ENCODE measurements at places on chromosomes 1 and 21. TPM values are rescaled to one million over a fixed set of nuclear protein-coding genes. Genes with fewer than 3 reads are reported as not detected.

The CRYAA gene
- total RNA-seq: not detected

The OR2T35 gene
- total RNA-seq: not detected

The LRRC38 gene
- total RNA-seq: not detected

The LCE3E gene
- not detected for total RNA-seq

The ATP1A4 gene
- total RNA-seq: not detected

The BRINP3 gene
- not detected for total RNA-seq

The OR2AK2 gene
- total RNA-seq: not detected

The LCA5L gene
- total RNA-seq: 0.52 TPM

The EXO1 gene
- 1.9 TPM for total RNA-seq

The MFSD2A gene
- 0.69 TPM for total RNA-seq

Data from bronchial smooth muscle cell (primary cell).